ENCODE measurements at places on chromosomes 16 and 17.

DNA sequence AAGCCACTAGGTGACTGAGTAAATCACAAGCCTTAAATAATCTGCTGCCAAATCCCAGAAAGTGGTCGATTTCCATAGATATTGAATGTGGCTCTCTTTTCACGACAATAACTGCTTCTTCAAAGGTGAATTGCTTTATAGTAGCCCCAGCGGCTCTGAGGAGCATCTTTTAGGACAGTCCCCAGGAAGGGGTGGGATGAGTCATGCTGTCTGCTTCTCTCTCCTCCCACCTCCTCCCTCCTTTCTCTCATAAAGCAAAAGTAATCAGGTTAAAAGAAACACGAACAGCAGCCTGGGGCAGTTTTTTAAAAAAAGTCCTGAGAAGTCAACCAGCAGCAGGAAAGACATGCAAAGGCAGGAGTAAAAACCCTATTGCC is 1.8 kb downstream of the KIAA0513 start:
- peak; percentile 67 for DNase-seq

GRCh38 chr17:77042476-77043231 is 98.1 kb upstream of the SEC14L1 start:
- no peak for DNase-seq

- DNase-seq = no peak
Measured at GRCh38 chr16:87006789-87007745, 310.1 kb downstream of the C16orf95 start.

DNA sequence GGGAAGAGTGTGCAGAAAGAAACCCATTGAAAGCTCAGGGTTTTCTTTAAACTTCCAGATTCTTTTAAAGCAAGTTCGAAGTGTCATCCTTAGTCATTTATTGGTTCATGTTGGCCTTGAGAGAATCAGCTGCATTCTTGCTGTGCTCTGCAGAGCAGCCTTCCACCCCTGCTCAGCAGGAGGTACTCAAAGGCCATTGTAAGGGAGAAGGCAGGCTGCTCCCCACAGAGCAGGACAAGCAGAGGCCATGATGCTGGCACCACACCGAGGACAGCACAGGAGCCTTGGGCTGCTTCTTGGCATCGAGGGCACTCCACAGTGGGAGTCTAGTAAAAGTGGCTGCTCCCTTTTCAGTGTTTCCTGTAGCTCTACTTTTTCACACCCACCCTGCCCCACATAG is 29.6 kb downstream of the NMT1 start:
- DNase-seq = no peak

DNA sequence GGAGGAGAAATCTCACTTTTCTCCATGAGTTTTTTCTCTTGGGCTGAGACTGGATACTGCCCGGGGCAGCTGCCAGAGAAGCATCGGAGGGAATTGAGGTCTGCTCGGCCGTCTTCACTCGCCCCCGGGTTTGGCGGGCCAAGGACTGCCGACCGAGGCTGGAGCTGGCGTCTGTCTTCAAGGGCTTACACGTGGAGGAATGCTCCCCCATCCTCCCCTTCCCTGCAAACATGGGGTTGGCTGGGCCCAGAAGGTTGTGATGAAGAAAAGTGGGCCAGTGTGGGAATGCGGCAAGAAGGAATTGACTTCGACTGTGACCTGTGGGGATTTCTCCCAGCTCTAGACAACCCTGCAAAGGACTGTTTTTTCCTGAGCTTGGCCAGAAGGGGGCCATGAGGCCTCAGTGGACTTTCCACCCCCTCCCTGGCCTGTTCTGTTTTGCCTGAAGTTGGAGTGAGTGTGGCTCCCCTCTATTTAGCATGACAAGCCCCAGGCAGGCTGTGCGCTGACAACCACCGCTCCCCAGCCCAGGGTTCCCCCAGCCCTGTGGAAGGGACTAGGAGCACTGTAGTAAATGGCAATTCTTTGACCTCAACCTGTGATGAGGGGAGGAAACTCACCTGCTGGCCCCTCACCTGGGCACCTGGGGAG is 19.1 kb downstream of the NGFR start:
- DNase-seq = no peak

- no peak for DNase-seq
Measured at GRCh38 chr17:65931246-65932149, 260.4 kb downstream of the CEP112 start.

GRCh38 chr16:47260503-47260902 is 116.8 kb upstream of the NETO2 start:
- no peak for DNase-seq

- no peak for DNase-seq
Measured at GRCh38 chr16:82034981-82035612, at the start of gene HSD17B2. TSS of gene HSD17B2 (plus strand) at chr16:82035253. CDS start at chr16:82035425, 172 bp downstream.

- DNase-seq = no peak
Measured at GRCh38 chr17:62855156-62855555, 47.0 kb upstream of the MARCHF10 start.

DNA sequence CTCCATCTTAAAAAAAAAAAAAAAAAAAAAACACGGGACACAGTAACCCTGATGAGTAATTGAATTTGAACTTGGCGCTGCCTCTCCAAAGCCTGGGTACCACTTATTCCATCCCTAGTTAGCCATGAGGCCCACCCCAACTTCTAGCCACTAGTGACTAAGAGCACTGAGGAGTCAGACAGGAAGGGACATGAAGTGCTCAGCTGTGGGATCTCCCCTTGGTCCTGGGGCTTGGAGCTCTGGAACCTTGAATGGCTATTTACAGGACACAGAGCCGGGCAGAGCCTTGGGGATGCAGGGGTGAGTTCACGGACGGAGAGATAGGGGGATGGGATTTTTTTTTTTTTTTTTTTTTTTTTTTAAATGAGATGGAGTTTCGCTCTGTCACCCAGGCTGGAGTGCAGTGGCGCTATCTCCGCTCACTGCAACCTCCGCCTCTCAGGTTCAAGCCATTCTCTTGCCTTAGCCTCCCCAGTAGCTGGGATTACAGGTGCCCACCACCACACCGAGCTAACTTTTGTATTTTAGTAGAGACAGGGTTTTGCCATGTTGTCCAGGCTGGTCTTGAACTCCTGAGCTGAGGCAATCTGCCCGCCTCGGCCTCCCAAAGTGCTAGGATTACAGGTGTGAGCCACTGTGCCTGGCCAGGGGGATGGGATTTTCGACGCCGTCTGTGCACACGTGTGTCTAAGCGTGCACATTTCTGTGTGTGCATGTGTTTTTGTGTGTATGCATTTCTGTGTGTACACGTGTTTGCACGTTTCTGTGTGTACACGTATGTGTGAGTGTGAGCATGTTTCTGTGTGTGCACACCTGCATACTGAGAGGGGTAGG is 20.4 kb upstream of the CIBAR2 start:
- DNase-seq = no peak

- no peak for DNase-seq
Measured at GRCh38 chr16:46428108-46429061, 192.8 kb downstream of the SHCBP1 start.

DNA sequence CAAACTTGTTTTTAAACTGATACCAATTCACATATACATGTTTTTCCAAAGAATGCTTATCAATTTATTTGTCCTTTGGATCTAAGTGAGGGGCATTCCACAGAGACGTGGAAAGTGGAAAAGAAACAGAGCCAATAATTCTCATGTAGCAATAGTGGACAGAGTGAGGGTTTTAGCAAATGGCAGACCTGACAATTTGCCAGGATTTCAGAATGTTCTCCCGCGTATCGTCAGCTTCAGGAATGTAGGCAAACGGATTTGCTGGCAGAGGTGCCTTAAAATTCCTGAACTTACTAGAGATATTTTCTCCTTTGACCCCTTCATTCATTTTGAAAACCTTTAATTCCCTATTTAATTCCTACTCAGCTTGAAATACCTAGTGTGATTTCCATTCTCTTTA is 193.4 kb upstream of the CPHXL start:
- DNase-seq = no peak

DNA sequence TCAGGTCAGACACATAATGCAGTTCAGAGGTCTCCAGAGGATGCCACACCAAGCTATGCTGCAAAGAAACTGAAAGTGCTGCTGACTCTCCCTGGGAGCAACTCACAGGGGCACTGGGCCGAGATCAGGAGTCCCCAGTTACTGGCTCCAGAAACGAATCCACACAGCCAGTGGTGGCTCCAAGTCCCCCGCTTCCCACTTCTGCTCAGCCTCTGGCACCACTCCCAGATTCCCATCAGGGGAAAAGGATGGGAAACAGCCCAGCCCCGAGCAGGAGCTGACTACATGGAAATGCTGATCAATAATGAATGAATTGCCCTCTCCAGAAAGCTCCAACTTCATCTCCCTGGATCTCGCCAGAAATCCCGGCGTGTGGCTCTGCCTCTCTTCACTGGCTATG is 62.3 kb upstream of the CDH5 start:
- no peak for DNase-seq

GRCh38 chr17:72361892-72362291 is 241.1 kb downstream of the SOX9 start:
- DNase-seq = no peak

DNA sequence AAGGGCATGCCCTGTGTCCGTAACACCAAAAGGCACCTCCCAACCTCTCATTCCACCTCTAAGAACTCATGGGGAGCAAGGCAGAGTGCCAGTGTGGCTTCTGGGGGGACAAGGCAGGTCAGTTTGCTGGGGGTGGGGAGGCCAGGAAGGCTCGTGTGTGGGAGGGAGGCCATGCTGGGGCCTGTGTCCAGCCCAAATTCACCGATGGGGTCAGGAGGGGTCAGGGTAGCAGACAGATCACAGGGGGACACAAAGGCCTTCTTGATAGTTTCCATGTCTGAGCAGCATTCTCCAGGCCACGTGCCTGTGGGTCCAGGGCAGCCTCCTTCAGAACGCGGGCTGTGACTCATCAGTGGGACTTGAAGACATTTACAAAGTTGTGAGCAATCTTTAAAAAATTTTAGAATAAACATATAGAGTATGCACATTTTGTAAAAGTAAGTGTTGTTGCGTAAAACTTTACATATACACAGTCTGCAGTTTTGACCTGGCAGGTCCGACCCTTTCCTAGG is 20.9 kb downstream of the SPACA3 start:
- DNase-seq = no peak

- DNase-seq = no peak
Measured at GRCh38 chr16:47866423-47866822, 289.4 kb downstream of the ABCC12 start.

GRCh38 chr17:72176951-72177660 is 56.3 kb downstream of the SOX9 start:
- DNase-seq = no peak

GRCh38 chr16:88558457-88559442 is 11.5 kb upstream of the ZC3H18 start:
- no peak for DNase-seq

- peak; percentile 27 for DNase-seq
Measured at GRCh38 chr17:29136998-29137730, 43.0 kb downstream of the MYO18A start.
